ENCODE measurements at places on chromosomes 5 and 9.

DNA sequence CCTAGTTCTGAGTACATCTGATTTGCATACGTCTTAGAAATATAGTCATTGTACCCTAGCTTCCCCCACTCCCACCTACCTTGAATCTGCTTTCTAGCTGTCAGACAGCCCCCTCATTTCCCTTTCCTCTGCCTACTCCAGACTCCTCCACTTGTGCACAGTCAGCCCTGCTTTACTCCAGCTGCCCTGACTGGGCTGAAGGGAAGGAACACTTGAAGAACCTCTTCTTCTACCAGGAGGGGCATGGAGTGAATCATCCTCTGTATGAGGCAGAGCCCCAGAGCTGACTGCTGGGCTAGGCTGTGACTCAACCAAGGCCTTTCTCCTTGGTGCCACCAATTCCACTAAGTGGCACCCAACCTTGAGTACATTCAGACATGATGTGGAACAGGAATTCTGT is 18.1 kb upstream of the ZFR start:
- DNase-seq, result no peak

DNA sequence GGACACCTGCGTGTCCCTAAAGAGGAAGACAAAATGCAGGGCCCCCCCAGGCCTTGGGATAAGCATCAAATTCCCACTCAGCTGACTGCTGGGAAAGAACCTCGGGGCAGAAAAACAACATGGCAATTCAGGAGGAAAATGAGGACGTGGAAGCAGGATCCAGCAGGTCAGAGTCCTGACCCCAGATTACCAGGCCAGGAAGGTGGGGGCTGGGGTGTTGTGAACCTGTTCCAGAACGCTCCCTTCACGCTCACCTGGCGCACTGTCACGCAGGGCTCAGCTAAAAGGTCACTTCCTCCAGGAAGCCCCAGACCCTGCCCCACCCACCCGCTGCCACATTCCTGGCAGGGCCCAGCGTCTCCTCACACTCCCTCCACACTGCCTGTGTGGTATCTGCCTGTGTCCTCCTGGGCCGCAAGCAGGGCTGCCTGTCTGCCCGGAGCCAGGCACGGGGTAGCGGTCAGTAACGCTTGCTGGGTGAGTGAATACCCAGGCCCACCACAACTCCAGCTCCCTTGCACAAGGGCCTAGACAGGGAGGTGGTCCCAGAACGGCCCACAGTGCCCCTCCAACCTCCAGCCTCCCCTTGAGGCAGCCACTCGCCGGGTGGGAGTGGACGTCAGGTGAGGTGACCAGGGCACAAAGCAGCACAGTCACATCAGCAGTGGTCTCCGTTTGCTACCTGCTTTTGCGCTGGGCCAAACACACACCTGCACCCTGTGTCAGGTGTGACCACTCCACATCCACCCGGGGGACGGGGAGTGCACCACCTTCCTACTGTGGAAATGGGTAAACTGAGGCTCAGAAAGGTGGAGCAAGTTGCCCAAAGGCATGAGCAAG is 18.1 kb downstream of the VAV2 start:
- no peak for DNase-seq

DNA sequence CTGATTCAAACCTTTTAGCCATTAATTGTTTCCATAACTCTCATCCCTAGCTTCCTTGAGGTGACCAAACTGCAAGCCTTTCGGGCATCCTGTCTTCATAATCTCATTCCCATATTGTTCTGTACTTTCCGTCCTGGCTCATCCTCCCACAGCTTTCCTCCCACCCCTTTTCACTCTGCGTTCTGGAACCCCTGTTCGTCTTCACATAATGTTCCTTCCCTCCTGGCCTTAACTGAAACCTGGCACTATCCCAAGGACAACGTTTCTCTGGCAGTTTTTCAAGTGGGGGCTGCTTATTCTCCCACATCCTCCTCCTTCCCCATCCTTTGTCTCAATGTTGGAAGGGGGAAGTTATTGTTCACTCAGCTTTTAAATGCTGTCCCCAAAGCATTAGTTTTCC is 1.5 kb downstream of the ZNF189 start:
- DNase-seq, result no peak

DNA sequence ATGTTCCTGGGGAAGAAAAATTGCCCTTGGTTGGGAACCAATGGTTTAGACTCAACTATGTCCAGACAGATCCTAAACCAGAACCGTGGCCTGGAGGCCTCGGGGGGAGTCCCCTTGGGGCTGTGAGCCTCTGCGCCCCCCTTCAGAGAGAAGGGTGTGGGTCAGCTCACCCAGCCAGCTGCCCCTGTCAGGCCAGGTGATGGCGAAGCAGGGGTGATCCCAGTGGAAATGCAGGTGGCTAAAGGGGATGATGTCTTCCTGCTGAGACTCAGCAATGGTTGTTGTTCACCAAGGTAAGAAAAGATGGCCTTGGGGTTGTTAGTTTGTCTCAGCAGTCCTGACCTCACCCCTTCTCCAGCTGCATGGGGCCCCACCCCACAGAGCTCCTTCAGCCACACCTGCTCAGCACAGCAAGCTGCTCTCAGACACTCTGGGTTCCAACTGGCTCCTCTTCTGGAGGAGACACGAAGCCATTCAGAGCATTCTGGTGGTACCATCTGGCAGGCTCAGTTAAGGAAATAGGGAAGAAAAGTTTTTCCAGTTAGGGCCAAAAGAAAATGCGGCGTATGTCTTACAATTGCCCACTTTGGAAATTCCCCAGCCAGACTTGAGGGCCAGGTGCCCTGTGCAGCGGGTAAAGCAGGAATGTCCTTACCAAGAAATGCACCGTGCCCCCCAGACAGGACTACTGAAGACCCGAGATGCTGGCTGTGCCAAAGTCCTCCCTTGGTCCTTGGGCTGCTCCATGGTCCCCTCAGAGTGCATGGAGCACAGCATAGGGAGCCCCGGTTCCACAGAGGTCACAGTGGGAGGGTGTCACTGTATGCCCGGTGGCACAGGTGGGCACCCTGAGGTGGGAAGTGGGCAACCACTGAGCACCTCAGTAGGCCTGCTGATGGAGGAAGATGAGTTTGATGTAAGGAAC is 90.2 kb downstream of the NSUN2 start:
- DNase-seq, result no peak

DNA sequence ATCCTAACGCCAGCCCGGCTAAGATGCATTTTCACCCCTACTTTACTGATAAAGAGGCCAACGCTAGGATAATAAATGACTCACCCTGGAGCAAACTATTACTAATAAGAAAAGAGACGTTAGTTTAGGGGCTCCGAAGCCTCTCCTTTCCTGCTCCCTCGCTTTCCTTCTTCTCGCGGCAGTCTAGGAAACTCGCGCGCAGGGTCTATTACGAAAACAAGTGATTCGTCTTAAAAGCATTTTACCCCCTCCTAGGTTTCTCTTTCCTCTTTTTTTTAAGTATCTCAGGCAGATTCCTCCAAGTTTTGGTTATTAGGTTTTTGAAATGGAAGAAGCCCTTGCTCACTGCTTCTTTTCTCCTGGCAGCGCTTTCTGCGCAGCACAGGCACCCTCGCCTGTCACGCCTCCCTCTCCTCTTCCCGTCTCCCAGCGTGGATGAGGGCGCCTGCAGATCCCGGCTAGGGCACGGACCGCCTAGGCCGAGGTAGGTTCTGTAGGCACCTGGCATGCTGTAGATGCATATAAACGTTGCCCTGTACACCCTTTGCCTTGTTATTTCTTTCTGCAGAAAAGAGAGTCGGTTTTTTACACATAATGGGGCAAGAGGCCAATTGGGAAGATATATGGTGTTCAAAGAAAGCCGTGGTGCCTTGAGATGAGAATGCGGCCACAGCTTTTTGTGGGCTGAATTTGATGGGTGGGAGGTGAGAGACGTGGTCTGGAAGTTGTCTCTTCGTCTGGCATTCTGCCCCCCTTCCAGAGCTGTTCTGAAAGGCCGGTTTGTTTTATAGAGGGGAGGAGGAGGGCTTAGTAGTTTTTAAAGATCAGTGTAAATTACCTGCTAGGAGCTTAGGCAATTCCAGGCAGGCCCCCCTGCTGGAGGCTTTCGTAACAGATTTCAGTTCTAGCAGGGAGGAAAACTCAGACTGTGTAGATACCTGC is 983 bp downstream of the GCNT1 start:
- no peak for DNase-seq

DNA sequence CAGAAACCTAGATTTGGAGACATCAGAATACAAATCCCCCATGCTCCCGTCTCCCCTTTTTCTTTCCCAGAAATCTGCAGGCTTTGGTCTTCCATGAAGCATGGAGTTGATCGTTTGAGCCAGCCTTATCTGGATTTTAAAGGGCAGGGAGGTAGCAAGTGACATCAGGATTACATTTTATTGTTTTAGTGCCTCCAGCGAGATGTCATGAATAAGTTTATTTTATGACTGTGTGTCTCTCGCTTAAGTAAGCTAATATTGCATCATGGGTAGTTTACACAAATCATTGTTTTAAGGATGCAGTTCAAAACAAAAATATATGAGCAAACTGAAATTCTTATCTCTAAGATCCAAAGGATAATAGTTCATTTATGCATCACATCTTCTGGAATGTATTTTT is 50.7 kb upstream of the TNFSF8 start:
- no peak for DNase-seq

- DNase-seq, result no peak
Measured at GRCh38 chr9:123927625-123928532, 2.0 kb downstream of the DENND1A start.

GRCh38 chr5:132298298-132299212 is 4.4 kb downstream of the SLC22A4 start:
- no peak for DNase-seq

- no peak for DNase-seq
Measured at GRCh38 chr5:53956196-53956595, 354.2 kb downstream of the ARL15 start.

DNA sequence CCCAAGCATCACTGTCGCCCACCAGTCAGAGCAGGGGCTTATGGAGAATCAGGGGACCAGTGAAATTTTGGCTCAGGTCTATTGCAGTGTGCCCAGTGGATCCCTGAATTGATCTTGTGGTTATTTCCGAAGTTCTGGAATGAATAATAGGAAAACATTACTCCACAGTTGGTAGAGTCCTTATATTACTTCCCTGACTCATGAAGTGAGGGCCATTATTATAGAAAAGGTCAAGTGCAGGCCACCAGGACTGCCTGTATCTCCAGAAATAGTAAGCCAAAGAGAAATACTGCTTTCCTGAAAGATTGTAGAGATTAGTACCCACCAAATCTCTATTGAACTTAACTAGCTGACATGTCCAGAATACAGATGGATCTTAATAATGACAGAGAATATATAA is 335.0 kb downstream of the NPR3 start:
- DNase-seq, result no peak

DNA sequence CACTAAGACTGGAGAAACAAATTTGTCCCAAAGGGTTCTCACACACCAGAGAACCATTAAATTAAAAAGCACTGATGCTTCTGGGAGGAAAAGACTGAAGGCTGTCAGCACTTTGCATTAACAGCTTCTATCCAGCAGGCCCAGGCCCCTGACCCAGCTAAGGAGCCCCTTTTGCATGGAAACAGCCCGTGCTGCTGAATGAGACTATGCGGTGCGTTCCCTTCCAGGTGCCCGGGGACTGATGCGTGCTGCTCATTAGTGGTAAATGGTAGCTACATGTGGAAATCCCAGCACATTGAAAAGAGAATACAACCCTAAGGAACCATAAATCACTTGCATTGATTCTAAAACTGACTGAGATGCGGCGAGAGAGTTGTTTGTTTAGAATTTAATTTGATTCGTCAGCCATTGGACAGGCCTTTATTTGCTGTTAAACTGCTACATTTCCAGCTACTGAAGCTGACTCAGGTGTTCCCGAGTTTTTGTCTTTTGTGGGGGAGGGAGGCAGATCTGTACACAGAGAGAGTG is 351.0 kb upstream of the SLC24A2 start:
- no peak for DNase-seq

DNA sequence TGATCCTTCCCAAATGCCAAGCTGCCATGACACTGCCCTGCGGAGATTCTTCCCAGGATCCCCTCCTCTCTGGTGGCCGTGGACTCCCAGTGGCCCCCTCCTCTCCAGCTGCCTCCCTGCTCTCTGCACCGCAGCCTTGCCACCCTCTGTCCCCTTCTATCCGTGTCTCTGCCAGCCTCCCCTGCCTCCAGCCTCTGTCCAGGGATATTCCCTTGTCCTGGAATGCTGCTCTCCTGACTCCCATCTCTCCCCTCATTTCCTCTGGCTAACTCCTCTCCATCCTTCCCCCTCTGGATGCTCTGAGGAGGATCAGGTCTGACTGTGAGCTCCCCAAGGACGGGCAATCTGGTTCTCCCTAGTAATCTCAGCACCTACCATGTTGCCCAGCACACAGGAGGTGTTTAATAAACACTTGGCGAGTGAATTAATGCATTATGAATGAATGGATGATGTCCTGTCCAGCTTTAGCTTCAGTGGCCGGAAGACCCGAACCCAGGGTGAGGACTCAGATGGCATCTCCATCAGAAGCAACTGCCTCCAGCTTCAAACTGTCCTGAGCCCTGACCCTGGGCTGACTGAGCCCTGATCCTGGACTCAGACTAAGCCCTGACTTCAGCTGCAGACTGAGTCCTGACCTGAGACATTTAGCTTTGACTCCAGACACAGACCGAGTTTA is 7.5 kb upstream of the CRB2 start:
- no peak for DNase-seq

- DNase-seq, result no peak
Measured at GRCh38 chr5:165894916-165895315, 2389.5 kb downstream of the MAT2B start.

GRCh38 chr5:4191041-4191440 is 595.4 kb downstream of the IRX1 start:
- no peak for DNase-seq

DNA sequence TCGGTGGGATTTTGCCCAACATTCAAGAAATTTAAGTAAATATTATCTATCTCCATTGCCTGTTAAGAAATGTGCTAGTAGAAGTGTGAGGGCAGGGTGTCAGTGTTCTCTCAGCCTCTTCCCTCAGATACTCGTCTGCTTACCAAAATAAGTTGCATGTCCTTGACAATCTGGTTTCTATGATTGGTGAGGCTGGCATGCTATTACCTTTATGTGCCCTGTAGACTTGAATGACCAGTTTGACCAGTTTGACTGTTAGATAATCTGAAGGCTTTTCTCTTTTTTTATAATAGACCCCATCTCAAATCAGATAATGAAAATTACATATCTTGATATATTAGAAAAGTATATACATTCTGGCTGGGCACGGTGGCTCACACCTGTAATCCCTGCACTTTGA is 348 bp downstream of the CATSPER3 start:
- DNase-seq, result no peak

GRCh38 chr5:158155811-158156505 is 297.0 kb upstream of the CLINT1 start:
- no peak for DNase-seq

DNA sequence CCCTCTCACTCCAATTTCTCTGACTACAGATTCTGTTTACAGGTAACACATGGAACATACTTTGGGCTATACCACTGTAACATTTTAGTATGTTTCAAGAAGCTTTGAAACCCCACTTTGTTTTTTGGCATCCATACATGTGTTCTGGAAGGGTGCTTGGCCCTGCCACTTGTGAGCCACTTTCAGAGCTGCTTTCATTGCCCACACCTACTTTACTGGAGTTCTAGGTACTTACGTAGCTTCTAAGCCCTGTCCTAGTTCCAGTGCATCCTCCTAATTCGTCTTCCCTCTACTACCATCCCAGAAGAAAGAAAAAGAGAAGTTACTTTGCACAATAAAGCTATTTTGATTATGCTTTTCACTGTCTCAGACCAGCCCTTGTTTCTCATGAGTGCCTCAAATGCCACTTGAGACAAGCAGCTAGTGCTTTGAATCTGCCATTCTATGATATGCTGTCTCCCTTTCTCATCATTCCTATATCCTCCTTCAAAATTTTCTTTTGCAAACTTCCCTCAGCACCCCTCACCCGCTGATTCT is 26.5 kb upstream of the C5orf47 start:
- DNase-seq, result no peak
